GM12864 (cell line): ENCODE measurements at places on chromosomes 3 and 15.

DNA sequence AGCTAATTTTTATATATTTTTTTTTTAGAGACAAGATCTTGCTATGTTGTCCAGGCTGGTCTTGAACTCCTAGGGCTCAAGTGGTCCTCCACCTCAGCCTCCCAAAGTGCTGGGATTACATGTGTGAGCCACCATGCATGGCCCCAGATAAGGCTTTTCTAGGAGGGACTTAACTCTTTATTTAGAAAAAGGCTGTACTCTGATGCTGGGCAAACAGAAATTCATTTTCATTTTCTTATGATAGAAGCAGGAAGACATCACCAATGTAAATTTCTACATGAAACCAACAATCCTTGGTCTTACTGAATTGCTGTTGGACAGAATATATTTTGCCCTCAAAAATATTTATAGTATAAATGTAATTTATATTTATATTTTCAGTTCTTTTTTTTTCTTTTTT is 9.6 kb downstream of the NIPA1 start:
- no peak for DNase-seq

- no peak for DNase-seq
Observed at GRCh38 chr3:13709706-13710105, 160.8 kb downstream of the FBLN2 start.

GRCh38 chr3:151630035-151630434 is 103.7 kb upstream of the AADACL2 start:
- DNase-seq, result no peak

GRCh38 chr3:155423526-155424322 is 130.2 kb upstream of the STRIT1 start:
- DNase-seq, result no peak

DNA sequence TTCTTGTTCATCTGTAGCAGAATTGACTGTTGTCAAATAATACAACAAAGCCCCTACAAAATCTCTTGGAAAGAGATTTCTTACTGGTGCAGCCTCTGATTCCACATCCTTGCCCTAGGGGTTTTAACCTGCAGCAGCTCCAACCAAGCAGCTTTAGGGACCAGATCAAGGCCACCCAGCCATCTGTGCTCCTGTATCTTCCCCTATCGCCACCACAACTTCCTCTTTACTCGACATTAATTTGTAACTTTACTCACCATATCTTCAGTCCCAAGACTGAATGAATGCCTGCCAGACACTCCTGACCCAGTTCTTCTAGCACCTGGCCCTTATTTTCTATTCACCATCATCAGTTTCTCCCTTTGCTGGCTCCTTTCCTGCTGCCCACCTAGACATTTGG is 156.6 kb upstream of the IL12A start:
- no peak for DNase-seq

- no peak for DNase-seq
Observed at GRCh38 chr15:64809649-64810496, 15.6 kb downstream of the PIF1 start.

GRCh38 chr3:100413613-100414012 is 12.3 kb downstream of the LNP1 start:
- DNase-seq, result no peak

- DNase-seq, result no peak
Observed at GRCh38 chr3:122260206-122260605, 64.8 kb upstream of the CSTA start.

DNA sequence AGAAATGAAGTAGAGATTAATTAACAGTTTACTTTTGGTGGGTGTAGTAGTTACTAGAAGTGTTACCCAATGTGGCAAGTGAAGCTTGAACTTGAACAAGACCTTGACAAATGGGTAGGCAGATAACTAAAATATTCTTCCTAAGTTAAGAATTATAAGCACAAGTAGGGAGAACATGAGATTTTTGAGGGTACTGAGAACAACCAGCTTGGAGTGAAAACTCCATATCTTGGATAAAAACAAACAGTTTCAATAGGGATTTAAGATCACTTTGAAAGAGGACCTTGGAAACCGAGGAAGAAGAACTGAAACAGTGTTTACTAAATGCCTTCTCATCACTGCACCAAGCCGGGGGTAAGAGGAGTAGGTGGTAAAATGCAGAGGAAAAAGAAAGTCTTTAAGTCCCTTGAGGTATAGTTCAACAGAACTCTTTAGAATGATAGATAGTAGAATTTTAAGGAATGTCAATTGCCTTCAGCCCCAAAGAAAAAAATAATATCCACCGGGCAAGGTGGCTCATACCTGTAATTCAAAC is 496.7 kb downstream of the NAALADL2 start:
- DNase-seq, result no peak

DNA sequence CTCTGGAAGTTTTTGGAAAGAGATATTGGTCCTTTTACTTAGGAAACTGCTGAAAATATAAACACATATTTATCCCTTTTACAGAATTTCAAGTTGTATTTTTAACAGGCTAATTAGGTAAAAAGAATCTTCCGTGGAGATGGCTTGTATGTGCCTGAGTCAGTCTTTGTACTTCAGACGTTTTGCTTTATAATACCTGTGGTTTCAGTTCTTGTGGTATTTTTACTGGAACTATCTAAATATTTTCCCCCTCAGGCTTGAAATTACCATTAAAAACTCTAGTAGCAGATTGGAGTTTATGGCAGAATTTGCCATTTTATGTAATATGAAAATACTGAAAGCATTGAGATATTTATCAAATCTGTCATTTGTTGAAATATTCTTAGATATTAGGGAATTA is 151.6 kb upstream of the CGNL1 start:
- DNase-seq, result no peak

- peak; percentile 24 for DNase-seq
Observed at GRCh38 chr3:183560607-183561006, 5.1 kb upstream of the KLHL6 start.

DNA sequence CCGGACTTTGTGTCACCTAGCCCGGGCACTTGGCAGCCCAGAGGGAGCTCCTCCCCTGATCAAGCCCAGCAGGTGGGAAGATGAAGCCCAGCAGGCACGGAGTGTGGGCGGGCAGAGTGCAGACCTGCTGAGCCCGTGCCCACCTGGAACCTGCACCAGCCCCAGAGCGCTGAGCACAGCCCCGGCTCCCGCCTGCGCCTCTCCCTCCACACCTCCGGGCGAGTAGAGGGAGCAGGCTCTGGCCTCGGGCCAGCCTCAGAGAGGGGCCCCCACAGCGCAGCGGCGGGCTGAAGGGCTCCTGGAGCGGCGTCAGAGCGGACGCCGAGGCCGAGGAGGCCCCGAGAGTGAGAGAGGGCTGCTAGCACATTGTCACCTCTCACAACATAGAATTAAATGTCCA is 257.7 kb downstream of the VGLL3 start:
- no peak for DNase-seq

GRCh38 chr15:91891788-91892345 is 38.4 kb downstream of the SLCO3A1 start:
- DNase-seq, result no peak

DNA sequence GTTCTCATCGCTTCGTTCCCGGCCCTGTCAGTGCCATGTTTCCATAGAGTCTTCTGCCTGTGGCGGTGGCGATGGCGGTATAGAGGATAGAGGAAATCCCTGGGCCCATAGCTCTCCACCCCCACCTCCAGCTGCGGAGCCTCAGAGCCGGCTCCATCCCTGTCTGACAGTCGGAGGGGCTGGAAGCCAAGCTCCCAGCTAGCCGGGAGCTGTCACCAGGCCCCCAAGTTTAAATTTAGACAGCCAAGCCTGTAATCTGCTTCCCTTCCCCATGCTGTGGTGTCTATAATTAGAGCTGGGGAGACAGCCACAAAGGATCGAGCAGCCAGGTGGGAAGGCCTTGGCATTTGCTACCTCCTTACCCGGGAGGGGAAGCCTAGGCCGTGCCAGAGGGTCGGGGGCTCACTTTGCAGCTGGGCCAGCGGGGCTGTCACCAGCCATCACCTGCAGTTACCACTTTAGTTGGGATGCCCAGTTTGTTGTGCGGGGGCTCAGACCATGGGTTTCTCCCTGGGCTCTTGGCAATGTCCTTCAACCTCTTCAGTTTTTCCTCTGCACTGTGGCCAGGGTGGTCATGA is 56.3 kb upstream of the SEC13 start:
- DNase-seq, result no peak

DNA sequence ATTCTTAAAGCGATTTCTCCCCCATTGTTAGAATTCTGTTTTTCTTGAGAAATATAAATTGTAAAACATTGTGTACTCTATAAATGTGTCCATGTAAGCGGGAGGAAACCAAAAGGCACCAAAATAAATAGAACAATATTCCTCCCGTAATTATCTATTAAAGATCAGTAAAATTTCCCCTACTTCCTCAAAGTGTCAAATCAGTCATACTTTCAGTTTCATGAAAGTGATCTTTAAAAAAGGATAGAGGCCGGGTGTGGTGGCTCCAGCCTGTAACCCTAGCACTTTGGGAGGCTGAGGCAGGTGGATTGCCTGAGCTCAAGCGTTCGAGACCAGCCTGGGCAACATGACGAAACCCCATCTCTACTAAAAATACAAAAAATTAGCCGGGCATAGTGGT is 278.9 kb downstream of the MECOM start:
- no peak for DNase-seq

- DNase-seq, result no peak
Observed at GRCh38 chr3:146746190-146746589, 141.0 kb upstream of the PLSCR5 start.

DNA sequence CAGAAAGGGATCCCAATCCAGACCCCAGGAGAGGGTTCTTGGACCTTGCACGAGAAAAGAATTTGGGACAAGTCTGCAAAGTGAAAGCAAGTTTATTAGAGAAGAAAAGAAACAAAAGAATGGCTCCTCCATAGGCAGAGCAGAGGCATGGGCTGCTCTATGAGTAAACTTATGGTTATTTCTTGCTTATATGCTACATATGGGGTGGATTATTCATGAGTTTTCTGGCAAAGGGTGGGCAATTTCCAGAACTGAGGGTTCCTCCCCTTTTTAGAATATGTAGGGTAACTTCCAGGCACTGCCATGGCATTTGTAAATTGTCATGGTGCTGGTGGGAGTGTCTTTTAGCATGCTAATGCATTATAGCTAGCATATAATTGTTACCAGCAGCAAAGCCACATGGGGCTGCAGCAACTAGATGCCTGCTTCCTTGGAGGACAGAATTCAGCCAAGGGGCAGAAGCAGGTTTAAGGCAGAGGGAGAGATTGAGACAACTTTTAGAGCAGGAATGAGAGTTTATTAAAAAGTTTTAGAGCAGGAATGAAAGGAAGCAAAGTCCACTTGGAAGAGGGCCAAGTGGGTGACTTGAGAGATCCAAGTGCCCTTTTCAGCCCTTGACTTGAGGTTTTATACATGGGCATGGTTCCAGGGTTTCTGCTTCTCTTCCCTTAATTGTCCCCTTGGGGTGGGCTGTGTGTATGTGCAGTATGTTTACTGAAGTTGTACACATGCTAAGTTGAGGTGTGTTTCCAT is 41.3 kb downstream of the METTL6 start:
- DNase-seq, result no peak

- DNase-seq, result no peak
Observed at GRCh38 chr3:10277115-10277625, 15.6 kb downstream of the GHRL start.

GRCh38 chr3:128879125-128879969 is at the start of gene ACAD9:
Gene ACAD9, plus strand, starts transcription at chr3:128879620. Its CDS starts 72 bp downstream, at chr3:128879692.
- DNase-seq, result peak; percentile 95

- DNase-seq, result no peak
Observed at GRCh38 chr15:32792436-32792835, 74.6 kb downstream of the GREM1 start.

DNA sequence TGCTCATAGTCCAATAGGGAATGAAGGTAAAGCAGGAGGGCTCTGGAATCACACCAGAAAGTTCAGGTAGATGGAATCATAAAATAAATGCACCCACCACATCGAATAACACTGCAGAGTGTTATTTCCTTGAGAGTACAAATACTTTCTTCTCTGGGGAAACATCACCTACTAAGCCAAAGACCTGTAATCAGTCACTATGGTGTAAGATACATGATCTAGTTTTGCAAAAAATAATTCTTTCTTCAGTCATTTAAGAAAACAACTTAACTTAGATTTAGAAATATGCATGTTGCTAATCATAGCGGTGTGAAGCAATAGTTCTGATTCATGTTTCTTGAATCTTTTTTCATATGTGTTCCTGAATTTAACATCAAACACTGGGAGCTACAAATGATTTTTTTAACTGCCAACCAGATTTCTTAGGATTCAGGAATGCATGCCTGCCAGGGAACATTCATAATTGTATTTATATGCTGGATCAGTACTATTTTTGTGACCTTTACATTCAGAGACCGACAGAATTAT is 40.2 kb upstream of the MEIS2 start:
- DNase-seq, result no peak

DNA sequence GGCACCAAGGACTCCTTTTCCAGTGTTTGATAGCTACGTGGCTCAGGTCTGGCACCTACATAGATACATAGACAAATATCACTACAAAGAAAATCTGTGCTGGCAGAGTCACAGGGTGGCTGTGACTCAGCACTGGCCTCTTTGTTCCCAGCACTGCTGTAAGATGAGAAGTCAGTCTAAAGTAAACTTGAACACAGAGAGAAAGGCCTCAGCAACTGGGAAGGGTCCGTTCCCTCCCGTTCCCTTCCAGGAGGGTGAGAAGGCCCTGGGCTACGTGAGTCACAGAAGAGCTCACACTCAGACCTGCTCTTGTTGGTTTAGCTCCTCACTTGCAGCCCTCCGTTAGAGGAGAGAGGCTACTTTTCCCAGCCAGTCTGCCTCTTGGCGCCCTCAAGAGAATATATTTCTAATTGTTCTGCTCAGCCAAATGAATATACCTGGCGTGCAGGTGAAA is 23.1 kb downstream of the ANXA2 start:
- DNase-seq, result no peak

GRCh38 chr3:46312991-46313390 is 40.9 kb upstream of the CCR2 start:
- no peak for DNase-seq

DNA sequence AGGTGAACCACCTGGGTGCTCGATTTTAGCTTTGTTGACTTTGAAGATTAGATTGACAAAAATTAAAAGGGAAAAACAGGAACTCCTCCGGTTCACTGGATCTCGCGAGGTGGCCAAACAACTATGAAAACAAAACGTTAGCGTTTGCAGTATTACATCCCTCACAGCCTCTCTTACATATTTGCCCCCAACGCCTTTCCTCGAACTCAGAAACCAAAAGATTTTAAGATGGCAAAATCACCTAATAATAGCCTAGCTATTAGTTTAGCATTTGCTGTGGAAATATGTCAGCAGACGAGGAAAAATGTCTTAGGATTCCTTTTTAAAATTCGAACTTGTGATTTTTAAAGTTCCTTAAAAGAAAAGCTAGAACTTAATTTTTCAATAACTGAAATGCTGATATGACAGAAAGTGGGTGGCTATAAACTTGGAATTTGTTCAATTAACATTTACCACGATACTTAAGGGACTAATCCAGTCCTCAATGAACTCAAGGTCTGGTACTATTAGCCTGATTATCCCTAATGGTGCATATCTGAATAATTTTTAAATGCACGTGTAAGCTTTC is 491 bp upstream of the SENP7 start:
- no peak for DNase-seq

- DNase-seq, result no peak
Observed at GRCh38 chr3:142604940-142605339, 8.7 kb downstream of the PLS1 start.

DNA sequence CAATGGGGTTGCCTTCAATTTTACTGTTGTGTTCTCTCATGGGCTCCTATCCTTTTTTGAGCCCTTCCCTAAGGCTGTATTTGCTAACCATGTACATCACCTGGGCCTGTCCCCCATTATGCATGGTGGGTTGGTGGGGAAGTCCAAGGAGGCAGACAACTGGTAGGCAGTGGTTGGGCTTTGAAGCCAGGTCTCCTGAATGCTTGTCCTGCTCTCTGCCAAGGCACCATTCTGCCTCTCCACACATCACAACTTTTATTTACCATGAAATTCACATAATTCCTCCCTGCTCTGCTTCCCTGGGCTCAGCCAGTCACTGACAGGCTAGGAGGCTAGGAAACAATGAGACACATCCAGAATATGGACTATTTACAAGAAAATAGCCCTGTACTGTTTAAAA is 41.0 kb upstream of the COPB2 start:
- DNase-seq, result no peak
